ENCODE measurements at places on chromosomes 1 and 21. TPM values are rescaled to one million over a fixed set of nuclear protein-coding genes. Genes with fewer than 3 reads are reported as not detected.

LRRC38 gene
- total RNA-seq: not detected

OR2T35 gene
- not detected for total RNA-seq

BPNT1 gene
- total RNA-seq: 15.3 TPM

NR1I3 gene
- total RNA-seq: not detected

COL9A2 gene
- 1.1 TPM for total RNA-seq
